ENCODE measurements at places on chromosomes 11 and 22.

GRCh38 chr11:1471736-1472135 is 14.8 kb downstream of the MOB2 start:
- DNase-seq: no peak

DNA sequence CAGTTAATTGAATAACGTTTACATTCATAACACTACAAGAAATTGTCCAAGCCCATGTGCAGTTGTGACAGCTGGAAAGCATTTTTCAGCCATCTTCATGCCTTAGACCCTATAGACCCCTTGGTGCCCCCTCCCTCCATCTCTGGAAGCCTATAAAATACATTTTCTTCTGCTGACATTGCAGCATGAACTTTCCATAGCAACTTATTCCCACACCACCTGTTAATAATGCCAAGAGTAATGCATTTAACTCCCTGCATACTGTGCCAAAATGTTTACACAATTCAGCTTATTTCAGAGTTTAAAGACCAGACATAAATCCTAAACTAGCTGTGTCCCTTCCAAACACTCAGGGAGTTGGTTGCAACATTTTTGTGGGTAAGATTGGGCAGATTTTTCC is 143.0 kb upstream of the ARHGAP20 start:
- peak; percentile 64 for DNase-seq

GRCh38 chr11:73200256-73200655 is 17.8 kb upstream of the P2RY2 start:
- no peak for DNase-seq

- no peak for DNase-seq
Observed at GRCh38 chr11:10631761-10632160, 61.8 kb downstream of the IRAG1 start.

DNA sequence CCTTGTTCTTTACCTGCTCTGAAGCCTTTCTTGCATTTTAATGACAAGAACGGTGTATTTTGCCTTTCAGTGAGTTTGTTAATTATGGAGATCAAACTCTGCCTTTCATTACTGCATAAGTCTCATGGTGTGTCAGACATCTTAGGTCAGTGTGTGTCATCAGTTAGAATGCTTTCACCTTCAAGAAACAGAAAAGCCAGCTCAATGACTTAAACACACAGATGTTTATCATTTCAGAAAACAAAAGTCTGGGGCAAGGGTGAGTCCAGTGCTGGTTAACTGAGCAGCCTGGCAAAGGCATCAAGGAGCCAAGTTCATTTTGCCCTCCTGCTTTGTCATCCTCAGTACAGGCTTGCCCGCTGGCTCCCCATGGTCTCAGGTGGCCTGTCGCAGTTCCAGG is 54.5 kb downstream of the PACS1 start:
- DNase-seq: no peak

- DNase-seq: no peak
Observed at GRCh38 chr11:31641477-31642062, 132.0 kb downstream of the ELP4 start.

DNA sequence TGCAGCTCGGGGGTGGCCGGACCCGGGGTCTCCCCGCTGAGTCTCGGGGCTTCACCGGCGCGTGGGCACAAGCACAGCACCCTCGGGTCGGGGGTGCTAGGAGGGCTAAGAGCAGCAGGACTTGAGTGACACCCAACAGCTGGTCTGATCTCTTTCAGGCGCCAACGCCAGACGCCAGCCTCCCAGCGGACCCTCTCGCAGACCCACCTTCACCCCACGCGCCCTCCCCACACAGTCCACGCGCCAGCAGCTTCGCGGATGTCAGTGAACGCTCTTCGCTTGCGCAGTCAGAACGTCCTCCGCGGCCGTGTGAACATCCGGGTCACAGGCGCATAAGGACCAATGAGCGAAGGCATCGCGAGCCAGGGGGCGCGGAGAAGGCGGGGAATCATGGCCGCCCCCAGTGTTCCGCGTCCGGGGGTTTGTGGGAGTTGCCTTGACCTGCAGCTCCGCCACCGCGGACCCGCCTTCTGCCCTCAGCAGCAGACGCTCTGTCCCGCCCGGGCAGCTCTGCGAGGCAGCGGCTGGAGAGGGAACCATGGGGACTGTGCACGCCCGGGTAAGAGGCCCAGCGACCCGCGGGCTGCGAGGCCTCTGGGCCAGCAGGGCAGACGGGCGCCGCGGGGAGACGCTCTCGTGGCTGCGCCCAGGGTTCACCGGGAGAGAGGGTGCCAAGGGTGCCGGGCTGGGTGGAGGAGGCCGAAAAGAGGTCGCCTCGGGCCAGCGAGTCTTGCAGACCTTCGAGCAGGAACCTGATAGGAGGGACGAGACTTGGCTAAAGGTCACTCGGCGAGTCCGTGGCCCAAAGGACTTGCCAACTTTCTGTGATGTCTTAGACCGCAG is at the start of gene SAMM50:
Gene SAMM50, plus strand, starts transcription at position 403 of the 843 bp plus-strand sequence. Its CDS starts 136 bp downstream, at position 539.
- peak; percentile 92 for DNase-seq

GRCh38 chr11:7449211-7449840 is 36.0 kb upstream of the OLFML1 start:
- no peak for DNase-seq
